ENCODE measurements at places on chromosomes 11 and 22.

GRCh38 chr11:121936370-121936769, 179.6 kb downstream of the BLID start:
- DNase-seq, result no peak

GRCh38 chr11:2802389-2803185, 83.0 kb downstream of the CDKN1C start:
- no peak for DNase-seq

DNA sequence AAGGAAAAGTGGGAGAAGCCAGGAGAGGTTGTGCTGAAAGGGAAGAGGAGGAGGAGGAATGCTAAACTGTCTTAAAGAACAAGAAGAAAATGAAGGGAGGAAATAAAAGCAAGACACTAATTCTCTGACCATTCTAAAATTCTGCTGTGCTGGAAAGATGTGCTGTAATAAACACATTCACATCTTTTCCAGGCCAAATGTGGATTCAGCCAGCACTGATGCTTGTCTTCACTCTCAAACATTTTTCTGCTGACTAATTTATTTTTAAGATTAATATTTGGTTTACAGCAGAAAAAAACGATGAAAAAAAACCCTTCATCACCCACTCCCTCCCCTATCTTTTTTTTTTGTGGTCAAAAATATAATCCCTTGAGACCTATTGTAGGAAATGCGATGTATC, 223.6 kb downstream of the SWAP70 start:
- no peak for DNase-seq

DNA sequence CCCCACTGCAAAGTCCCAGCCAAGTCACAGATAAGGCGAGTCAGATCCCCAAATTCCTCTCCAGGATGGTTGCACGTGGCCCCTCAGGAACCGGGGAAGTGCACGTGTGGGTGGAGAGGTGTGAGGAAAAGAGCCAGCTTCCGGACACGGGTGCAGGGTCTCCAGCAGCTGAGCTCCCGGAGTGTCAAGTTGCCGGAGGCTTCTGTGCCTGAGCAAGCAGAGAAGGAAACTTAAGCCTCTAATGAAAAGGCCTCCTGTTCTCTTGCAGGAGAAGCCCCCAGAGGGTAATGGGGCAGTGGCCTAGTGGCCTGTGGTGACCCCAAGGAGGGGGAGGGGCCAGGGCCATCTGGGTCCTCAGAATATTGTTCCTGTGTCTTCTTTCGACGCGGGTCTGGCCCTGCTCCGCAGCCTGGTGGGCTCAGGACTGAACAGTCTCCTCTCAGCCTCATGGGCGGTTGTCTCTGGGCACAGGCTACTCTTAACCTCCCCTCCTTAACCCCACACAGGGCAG, 147.9 kb downstream of the FEZ1 start:
- no peak for DNase-seq

GRCh38 chr11:133841279-133842043, 3.9 kb downstream of the SPATA19 start:
- no peak for DNase-seq

DNA sequence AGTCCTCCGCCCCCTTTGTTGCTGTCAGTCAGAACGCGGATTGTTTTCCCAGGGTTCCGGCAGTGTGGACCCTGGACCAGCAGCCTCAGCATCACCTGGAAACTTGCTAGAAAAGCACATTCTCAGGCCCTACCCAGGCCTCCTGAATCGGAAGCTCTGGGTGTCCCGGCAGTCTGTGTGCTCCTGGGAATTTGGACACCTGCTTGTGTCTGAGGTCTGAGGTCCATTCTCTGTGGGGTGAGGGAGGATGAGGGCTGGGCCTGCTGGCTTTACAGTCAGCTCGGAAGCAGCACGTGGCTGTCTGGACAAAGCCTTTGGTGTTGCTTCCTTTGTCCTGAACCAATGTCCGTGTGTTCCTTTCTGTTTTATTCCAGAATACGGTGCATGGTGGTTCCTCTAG, 299.7 kb downstream of the TBC1D22A start:
- DNase-seq, result no peak

DNA sequence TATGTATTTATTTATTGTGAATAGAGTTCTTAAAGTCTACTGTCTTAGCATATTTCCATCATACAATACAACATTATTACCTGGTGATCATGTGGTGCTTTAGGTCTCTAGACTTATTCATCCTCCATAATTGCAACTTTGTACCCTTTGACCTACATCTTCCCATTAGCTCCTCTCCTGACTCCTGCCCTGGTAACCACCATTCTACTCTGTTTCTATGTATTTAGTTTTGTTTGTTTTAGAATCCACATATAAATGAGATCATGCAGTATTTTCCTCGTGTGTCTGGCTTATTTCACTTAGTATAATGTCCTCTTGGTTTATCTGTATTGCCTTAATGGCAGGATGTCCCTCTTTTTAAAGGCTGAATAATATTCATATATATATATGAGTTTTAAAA, 22.7 kb downstream of the NCAM1 start:
- DNase-seq, result no peak

DNA sequence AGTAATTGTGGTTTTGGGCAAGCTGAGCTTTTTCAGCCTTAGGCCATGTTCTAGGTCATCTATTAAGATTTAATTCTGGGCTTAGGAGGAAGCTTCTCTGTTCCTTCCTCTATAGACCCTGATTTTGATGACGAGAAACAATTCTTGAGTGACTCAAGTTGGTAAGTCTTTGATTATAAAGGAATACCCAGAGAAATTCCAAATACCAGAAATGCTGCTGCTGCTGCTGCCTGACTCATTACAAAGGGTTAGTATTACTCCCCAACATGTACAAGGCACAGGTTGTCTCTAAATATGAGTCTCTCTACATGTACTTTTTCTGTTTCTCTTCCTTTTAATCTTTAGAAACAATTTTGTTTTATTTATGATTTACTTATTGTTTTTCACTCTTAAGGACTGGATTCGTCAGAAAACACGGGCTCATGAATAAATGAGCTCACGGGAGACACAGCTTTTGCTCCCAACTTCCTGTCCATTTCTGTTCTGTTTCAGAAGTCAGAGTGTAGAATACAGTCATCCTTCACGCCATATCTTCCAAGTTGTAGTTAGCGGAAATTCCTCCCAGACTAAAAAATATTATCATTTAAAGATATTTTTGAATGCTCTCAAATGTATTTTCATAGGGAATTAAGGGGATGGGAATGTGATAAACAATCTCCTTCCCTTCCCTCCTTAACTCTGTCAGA, 31.8 kb upstream of the RBMXL2 start:
- DNase-seq, result no peak

GRCh38 chr11:127789927-127790326, 789.4 kb upstream of the KIRREL3 start:
- no peak for DNase-seq

DNA sequence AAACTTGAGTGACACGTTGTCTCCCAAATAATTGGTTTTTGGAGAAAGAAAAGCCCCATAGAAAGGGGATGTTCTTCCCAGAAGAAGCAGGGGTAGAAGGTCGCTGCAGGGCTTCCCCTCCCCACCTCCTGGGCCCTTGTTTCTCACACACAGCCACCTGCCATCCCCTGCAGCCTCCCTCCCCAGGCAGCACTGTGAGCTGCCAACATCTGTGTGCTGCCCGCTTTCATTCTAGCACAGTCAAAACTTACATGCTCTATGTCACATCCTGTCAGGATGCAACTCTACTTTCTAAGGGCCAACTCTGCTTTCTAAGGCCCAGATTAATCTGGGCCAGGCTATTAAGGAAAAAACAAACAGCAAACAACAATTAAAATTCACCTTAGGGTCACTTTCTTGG, 309.4 kb upstream of the ZC3H12C start:
- no peak for DNase-seq

- DNase-seq, result no peak
Measured at GRCh38 chr11:23604966-23605365, 744.7 kb upstream of the CCDC179 start.

GRCh38 chr11:61338783-61339489, 5.9 kb downstream of the TKFC start:
- DNase-seq, result no peak

- no peak for DNase-seq
Measured at GRCh38 chr11:122128146-122128545, 12.1 kb upstream of the BLID start.

- DNase-seq, result no peak
Measured at GRCh38 chr11:67044496-67044895, 12.2 kb upstream of the RHOD start.
